ENCODE measurements at places on chromosomes 7 and 10.

DNA sequence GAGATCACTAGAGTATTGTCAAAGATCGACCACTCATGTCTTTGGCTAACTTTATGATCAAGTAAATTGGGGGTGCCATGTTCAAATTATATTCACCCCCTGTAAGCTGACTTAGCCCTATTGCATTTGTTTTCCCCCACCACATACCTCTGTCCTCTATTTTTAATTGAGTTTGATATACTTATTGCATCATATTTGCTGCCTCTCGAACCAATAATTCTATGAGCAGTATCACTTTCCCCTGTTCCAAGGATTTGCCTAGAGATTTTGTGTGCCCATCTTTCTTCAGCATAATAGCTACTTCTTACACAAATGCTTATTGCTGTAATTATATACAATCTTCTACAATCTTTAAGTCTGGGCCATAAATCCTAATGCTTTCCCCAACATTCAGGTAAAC is 245.2 kb downstream of the COBL start:
- DNase-seq = no peak

GRCh38 chr7:27812706-27813105 is 72.7 kb downstream of the TAX1BP1 start:
- no peak for DNase-seq

- DNase-seq = no peak
Measured at GRCh38 chr10:112821663-112822062, 128.4 kb upstream of the TCF7L2 start.

- DNase-seq = no peak
Measured at GRCh38 chr7:100091411-100092181, 2.8 kb downstream of the COPS6 start.

DNA sequence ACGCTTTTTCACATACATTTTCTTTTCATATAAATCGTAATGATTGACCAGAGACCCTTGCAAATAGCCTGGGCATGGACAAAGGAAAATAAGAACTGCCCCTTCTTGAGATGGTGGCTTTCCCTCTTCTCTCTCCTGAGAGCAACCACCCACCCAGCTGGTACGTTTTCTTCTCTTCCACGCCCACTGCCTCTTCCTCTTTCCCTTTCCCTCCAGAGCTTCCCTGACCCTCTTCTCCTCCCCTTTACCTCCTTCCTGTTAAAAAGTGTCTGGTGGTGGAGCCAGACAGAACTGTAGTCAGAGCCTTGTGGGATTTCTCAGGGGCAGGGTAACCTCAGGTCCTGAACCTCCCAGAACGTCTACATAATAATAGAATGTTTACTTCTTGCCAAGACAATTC is 23.2 kb downstream of the GPR141 start:
- DNase-seq = no peak

GRCh38 chr10:43939939-43940820 is 291.5 kb upstream of the ZNF32 start:
- DNase-seq = no peak

DNA sequence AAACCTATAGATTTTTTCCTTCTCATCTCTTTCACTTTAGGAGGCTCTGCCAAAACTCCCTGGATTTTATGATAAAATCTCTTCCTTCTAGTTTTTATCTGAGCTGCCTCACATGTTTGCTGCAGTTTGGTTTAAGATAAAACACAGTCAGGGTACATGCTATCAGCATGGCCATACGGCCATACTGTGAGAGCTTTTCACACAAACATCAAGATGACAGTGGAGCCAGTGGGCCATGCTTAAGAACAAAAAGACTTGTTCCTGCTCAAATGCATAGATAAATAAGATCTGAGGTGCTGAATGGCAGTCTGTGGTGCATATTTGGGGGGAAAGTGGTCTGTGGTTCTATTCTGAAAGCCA is 91.0 kb downstream of the ELMO1 start:
- no peak for DNase-seq

DNA sequence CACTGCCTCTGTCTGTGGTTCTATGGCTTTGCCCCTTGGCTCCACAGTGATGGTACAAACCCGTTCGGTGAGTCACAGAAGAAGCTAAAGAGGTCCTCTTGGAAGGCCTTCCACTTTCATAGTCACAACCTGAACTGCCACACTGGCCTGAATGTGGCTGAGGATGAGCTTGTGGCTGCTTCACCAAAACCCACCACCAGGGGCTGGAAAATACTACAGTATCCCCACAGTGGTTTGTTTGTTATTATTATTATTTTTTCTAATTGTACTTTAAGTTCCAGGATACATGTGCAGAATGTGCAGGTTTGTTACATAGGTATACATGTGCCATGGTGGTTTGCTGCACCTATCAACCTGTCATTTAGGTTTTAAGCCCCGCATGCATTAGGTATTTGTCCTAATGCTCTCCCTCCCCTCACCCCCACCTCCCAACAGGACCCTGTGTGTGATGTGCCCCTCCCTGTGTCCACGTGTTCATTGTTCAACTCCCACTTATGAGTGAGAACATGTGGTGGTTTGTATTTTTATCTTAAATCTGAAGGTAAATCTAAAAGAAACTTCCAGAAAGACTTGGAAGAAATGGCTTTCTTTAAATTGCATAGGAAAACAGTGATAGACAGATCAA is 160.8 kb upstream of the NPSR1 start:
- DNase-seq = no peak

DNA sequence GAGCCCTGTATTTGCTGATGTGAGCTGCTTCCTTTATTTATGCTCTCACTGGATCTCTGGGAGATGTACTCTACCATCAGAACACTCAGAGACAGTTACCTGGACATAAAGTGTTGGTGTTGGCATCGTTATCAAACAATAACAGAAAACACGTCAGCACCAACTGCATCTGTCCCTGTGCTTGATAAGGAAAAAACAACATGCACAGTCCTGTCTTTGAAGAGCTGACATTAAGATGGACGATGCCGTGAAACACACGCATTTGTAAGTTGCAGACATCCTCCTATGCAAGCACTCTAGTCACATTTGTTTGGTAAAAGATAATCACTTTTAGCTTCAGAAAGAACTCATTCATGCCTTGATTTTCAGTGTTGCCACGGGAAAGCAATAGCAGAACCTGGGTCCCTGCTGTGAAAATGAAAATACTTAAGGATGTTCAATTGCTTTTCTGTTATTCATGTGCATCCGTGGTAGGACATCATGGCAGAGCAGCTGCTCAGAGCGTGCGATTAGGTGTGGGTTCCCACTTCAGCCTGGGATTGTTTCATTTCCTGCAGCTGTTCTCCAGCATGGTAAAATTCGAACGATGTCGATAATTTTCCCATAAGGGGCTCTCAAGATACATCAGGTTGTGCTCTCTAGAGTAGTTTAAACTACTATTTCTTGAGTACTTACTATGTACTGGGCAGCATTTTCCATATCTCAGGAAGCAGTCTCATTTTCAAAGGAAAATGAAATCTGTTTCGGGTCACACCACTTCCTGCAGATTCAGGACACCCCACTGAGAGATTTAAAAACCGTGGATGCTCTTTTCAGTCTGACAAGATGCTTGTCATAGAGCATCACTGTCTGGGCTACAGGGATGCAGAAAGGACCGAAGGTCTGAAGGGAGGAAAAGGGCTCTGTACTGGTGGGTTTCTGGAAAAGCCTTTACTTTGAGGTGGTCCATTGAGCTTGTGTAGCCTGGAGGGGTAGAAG is 248.7 kb downstream of the CAMK1D start:
- no peak for DNase-seq

DNA sequence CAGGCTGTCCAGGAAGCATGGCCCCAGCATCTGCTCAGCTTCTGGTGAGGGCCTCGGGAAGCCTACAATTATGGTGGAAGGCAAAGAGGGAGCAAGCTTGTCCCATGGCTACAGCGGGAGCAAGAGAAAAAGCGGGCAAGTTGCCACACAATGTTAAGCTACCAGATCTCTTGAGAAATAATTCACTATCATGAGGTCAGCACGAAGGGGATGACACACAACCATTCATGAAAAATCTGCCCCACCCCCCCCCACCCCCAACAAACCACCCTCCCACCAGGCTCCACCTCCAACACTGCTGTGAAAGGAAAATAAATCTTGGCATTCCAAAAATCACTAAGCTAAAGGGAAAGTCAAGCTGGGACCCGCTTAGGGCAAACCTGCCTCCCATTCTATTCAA is 545.8 kb upstream of the NRP1 start:
- DNase-seq = no peak

- DNase-seq = no peak
Measured at GRCh38 chr10:76336213-76336963, 905.0 kb downstream of the LRMDA start.

GRCh38 chr7:84104826-84105225 is 89.8 kb downstream of the SEMA3A start:
- no peak for DNase-seq

- no peak for DNase-seq
Measured at GRCh38 chr7:97857544-97857943, 14.7 kb downstream of the ASNS start.

GRCh38 chr10:29078919-29079318 is 210.0 kb upstream of the LYZL1 start:
- no peak for DNase-seq

GRCh38 chr10:120755771-120756170 is 95.4 kb upstream of the WDR11 start:
- DNase-seq = no peak

DNA sequence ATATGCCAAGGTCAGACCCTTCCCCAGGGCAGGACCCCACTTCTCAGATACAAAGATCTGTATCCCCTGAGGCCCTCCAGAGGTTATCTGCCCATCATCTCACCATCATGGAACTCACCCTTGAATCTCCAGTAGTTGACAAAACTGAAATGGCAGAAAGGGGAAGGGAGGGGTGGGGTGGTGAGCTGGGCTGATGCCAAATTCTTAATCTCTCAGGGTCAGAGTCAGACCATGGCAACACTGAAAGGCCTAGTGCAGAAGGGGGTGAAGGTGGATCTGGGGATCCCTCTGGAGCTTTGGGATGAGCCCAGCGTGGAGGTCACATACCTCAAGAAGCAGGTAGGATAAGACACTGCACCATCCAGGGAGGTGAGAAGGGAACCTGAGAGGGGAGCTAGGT is 3.1 kb downstream of the CNPY4 start:
- no peak for DNase-seq

- no peak for DNase-seq
Measured at GRCh38 chr10:73537288-73537687, 41.5 kb upstream of the PPP3CB start.

GRCh38 chr7:2436341-2437104 is 33.1 kb downstream of the CHST12 start:
- DNase-seq = no peak

GRCh38 chr10:121644501-121644900 is 46.3 kb upstream of the FGFR2 start:
- no peak for DNase-seq

DNA sequence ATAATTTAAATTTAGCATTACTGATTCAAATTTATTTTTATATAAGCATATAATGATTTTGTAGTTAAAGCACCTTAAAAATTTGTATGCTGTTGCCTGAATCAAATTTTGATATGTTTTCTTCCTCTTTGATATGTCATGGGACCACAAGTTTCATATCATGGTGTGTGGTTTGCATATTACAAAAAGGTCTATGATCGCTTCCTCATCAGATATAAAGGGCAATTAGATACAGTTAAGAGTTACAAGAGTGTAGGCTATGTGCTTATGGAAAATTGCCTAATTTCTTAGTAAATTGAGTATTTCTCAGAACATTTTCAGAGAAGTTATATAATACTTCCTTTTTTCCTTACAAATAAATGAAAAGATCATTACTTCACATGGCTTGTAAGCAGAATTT is 22.2 kb downstream of the MRC1 start:
- no peak for DNase-seq

- DNase-seq = no peak
Measured at GRCh38 chr10:111083222-111084095, 6.6 kb downstream of the ADRA2A start.

GRCh38 chr7:23981314-23981713 is 271.3 kb downstream of the STK31 start:
- no peak for DNase-seq
